Left kidney (tissue), 8 donors: ENCODE measurements at places on chromosomes 4 and X.

DNA sequence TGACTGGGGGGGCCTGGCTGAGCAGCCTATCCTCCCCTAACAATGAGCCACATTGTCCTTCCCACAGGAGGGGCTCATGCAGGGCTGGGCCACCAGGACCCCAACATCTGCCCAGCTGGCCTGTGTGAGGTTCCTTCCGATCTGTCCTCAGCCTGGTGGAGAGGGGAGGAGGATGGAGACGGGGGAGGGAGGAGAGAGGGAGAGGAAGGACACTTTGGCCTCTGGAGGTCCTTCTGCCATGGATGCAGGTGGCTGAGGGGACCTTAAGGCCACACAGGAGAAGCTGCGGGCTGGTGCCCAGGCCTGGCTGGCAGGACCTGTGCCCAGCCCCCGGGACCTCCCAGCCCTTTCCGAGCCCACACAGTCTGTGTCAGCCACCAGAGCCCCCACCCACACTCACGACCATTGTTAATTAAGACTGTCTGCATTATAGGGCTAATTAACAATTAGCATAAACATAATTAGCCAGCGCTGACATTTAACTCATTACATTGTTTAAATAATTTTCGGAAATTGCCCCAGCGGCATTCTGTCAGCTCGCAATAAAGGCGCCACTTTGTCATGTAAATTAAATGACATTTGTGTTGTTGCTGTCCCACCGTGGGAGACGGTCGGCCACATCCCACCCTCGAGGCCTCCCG lies 53.0 kb upstream of the NKX1-1 start:
- no peak for DNase-seq

DNA sequence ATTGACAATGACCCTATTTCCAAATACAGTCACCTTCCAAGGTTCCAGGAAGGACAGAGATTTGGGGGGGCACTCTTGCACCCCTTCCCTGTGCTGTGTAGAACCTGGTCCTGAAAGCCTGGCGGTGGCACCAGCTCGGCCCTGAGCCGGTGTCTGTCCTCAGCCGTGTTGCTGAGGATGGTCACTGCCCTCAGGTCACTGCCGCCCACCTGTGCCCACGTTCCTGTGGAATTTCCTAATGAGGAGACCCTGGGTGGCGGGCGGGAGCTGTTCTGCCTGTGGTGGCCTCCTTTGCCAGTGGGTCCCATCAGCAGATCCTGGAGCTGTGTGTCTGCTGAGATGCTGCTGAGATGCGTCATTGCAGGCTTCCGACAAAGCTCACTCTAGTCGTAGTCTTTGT lies 32.9 kb downstream of the NELFA start:
- DNase-seq, result no peak

- DNase-seq, result no peak
Observed at GRCh38 chrX:69076088-69076487, 89.2 kb downstream of the PJA1 start.

DNA sequence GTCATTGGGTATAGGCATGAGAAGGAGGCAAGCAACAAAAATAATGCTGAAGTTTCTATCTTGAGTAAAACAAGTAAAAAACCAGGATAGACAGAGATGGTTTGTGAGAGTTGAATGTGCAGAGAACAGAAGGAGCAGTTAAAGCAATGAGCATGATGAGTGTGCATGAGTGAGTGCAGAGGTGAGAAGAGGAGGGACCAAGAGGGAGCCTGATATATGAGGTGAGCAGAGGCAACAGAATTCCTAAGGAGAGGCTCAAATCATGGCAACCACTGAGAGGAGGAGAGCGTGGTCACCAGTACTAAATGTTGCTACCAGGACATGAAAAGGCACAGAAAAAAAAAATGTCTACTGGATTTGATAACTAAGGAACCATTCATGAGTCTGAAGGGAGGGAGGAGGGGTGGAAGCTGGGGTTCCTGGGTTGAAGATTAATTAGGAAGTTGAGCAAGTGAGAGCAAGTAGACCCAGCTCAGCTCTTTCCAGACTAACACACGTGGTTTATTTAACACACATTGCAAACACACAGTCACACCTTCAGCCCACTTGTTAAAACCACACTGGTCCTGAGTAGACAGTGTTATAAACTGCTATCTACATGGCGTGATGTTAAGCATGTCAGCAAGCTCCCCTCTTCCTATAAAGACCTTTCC lies 69.0 kb upstream of the IQCM start:
- no peak for DNase-seq

GRCh38 chr4:174317531-174317930 lies 33.8 kb downstream of the CEP44 start:
- DNase-seq, result no peak

DNA sequence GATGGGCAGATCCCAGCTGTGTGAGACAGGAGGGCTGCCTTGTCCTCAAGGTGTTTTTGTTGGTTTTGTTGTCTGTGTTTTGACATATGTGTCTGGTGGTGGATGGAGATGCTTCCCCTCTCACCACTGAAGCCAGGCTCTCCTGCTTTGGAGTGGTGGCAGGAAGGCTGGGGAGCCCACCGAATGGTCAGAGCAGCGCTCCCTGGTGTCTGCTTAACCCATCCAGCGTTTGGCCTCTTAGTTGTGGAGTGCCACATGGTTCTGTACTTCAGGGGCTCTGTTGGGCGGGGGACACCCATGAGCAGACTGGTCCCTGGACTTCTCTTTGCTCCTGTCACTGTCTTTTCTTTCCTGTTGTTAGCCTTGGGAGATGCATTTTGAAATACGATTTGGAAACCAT lies 51.9 kb downstream of the DLG3 start:
- no peak for DNase-seq

- DNase-seq, result no peak
Observed at GRCh38 chrX:16185725-16186136, 18.4 kb downstream of the MAGEB17 start.
